HFFc6 (cell line): ENCODE measurements at places on chromosomes 5 and 9. TPM values are rescaled to one million over a fixed set of nuclear protein-coding genes. Genes with fewer than 3 reads are reported as not detected.

PCDHGC3 gene
- 122 to 155 TPM (median 144 TPM) in 3 replicates for total RNA-seq

DNA sequence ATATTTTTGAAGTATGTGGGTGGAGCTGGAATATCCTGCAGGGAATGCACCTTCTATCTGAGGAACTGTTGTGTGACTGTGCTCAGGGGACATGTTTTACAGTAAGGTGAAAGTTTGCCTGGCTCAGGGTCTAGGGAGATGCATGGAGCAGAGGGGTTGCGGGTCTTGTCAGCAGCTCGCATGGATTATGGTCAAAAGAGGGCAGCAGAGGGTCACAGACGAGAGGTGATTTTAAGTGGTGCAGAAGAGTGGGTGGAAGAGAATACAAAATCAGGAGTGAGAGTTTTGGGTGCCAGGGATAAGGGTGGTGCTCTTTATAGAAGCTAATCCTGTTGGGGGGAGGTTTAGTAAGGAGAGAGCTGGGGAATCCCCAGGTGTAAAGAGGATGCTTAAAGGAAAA lies 53.5 kb upstream of the GRIN3A start:
- no peak for DNase-seq

PPIC gene
- 49.7 to 71.3 TPM (median 64.4 TPM) in 3 replicates for total RNA-seq

SLC25A2 gene
- 0.17 TPM in 1 of 3 replicates, not detected in the others for total RNA-seq

GRCh38 chr5:67238191-67238590 lies 41.6 kb upstream of the CD180 start:
- DNase-seq = peak; percentile 58

DNA sequence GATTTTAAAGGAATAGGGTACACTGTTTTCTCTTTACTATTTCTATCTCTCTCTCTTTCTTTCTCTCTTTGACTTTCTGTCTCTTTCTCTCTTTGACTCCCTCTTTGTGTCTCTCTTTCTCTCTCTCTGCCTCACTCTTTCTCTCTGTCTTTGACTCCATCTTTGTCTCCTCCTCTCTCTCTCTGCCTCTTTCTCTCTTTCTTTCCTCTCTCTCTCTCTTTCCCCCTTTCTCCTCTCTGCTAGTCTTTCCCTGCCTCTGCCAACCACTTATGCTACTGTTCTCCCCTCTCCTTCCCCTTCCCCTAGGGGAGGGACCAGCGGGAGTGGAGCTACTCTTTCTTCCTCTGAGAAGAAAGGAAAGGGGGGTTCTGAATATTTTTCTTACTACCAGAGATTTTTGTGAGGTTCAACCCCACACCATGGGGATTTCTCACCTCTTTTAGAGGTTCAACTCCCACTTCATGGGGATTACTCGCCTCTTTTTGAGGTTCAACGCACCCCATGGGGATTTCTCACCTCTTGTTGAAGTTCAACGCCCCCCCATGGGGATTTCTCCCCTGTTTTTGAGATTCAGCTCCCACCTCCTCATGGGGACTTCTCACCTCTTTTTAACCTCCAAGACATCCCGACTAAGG lies 309.9 kb downstream of the NR3C1 start:
- DNase-seq = no peak

DNA sequence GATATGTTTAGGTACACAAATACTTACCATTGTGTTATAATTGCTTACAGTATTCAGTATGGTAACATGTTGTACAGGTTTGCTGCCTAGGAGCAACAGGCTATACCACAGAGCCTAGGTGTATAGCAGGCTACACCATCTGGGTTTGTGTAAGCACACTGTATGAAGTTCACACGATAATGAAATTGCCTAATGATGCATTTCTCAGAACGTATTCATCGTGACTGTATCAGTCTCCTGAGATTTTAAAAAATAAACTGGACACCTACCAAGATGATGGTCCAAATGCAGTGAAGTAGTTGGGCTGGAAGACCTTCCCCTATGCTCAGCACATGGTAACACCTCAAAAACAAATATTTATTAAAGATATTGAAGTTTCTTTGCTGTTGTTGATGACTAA lies 103.3 kb upstream of the NFIB start:
- no peak for DNase-seq

GRCh38 chr9:9771314-9771713 lies 841.5 kb downstream of the PTPRD start:
- no peak for DNase-seq

- no peak for DNase-seq
These were observed 8.0 kb downstream of the CEP72 start for GRCh38 chr5:620152-620551.

GRCh38 chr5:1085391-1085790 lies 26.5 kb downstream of the SLC12A7 start:
- DNase-seq = no peak

ADAMTSL1 gene
- 37.3 to 94.9 TPM (median 50.1 TPM) in 3 replicates for total RNA-seq

- DNase-seq = no peak
These were observed 20.7 kb downstream of the TNFSF8 start for GRCh38 chr9:114909661-114910060.

DNA sequence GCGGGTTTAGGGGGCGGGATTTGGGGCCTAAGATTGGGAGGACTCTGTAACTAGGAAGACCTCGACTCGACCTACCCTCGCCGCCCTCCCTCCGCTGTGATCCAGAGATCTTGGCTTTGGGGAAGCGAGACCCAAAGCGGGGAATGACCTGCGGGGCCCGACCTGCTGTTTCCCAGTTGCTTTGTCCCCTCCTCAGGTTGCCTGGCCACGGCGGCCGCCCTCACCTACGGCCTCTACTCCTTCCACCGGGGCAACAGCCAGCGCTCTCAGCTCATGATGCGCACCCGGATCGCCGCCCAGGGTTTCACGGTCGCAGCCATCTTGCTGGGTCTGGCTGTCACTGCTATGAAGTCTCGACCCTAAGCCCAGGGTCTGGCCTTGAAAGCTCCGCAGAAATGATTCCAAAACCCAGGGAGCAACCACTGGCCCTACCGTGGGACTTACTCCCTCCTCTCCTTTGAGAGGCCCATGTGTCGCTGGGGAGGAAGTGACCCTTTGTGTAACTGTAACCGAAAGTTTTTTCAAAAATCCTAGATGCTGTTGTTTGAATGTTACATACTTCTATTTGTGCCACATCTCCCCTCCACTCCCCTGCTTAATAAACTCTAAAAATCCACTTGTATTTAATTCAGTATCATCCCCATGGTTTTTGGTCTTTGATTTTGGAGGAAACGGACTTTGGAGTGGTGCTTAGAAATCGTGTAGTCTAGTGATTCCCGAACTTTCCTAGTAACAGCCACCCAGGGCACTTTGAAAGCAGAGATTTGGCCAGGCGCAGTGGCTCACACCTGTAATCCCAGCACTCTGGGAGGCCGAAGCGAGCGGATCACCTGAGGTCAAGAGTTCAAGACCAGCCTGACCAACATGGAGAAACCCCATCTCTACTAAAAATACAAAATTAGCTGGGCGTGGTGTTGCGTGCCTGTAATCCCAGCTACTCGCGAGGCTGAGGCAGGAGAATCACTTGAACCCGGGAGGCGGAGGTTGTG lies 878 bp downstream of the HIGD2A start:
- no peak for DNase-seq

- DNase-seq = no peak
These were observed 620.5 kb upstream of the SEMA6A start for GRCh38 chr5:117195076-117195475.

DNA sequence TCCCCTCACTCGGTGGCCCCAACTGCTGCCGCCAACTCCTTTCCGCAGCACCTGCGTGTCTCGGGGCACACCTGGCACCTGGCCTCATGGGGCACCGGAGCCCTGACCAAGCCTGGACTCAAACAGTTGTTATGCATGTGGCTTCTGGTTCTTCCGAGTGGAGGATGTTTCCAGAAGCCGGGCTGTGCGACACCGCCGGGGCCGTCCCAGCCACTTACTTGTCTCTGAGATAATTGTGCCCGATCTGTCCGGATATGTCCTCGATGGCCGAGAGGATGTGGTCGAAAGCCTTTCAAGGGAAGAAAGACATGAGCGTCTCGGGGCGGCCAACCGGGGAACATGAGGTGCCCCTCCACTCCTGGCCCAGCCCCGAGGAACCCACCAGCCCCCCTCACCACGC lies 38.4 kb downstream of the EXOC3 start:
- DNase-seq = no peak

- no peak for DNase-seq
These were observed 98.5 kb upstream of the RUFY1 start for GRCh38 chr5:179451828-179452196.

DNA sequence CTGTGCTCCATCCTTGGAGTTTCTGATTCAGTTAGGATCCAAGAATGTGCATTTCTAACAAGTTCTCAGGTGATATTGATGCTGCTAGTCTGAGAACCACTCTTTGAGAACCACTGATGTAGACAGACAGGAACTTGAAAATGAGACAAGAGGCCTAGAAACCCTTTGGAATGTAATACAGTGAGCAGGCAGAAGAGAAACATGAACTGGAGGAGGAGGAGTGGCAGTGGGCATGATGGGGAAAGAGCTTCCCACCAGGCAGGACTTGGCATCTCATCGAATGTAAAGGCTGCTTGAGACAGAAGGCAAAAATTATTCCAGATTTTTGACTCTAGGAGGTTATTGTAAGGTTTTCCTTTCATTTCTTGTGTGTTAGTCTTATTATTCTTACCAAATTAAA lies 295.8 kb upstream of the SGCD start:
- no peak for DNase-seq

DNA sequence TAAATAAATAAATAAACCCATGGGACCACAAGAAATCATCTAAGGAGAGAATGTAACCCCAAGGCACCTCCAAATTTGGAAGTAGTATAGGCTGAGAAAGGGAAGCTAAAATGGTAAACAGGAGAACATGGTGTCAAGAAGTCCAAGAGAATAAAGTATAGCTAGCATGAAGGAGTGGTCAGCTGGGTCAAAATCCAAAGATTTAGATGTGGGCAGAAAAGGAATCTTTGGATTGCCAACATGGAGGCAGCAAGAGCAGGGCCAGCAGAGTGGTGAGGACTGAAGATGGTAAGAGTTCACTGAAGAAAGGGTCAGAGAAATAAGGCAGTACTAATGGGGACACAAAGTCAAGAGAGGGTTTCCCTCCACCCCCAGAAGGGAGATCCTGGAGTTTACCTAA lies 53.0 kb downstream of the TSSK1B start:
- no peak for DNase-seq

- DNase-seq = no peak
These were observed 250.2 kb downstream of the CYLC2 start for GRCh38 chr9:103245369-103245768.

DNA sequence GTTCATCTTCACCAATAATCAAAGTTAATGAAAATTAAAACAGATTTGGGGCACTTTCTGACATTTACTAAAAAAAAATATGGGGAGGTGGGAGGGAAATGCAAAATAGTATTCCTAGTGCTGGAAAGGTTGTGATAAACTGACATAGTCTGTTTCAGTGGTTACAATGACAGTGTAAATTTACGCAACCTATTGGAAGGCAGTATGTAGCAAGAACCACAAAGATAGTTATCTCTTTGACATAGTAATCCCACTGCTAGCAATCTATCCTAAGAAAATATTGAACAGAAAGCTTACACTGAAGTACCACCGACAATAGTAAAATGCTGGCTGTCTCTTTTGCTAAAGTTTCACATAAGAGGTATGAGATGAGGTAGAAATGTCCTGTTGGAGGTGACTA lies 15.1 kb upstream of the EPB41L4B start:
- DNase-seq = no peak

DNA sequence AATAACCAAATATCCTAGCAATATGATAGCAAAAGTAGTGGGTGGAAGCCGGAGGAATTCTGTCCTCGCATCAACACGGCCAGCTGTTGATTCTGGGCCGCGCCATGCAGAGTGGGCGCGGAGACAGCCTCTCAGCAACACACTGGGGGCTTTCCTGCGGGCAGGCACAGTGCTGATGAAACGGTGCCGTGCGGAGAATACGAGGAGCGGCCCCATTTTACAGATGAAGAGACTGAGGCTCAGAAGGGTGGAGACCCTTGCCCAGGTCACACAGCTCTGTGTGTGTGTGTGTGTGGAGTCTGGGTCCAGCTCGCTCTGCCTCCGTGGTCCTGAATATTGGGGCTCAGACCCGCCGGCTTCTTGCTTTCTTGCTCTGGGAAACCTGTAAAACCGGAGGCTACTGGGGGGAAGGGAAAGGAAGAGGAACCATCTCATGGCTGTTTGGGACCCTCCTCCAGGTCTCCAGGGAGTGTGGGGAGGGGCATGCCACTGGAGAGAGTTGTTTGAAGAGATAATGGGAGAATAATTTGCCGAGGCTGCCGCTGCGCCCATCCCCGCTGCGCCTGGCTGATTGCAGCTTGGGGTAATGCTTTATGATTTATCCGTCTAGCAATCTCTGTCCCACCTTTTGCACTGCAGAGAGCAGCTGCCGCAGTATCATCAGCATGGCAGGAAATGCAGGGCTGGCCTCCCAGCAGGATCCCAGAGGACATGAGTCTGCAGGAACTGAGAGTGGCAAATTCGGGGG lies 36.6 kb downstream of the NCS1 start:
- no peak for DNase-seq

C9orf78 gene
- 48.5 to 57.2 TPM (median 51.4 TPM) in 3 replicates for total RNA-seq

- DNase-seq = no peak
These were observed 18.7 kb downstream of the RMI1 start for GRCh38 chr9:83999141-83999918.

GRCh38 chr5:6704361-6704851 lies 8.8 kb upstream of the TENT4A start:
- peak; percentile 93 for DNase-seq

GRCh38 chr9:6616951-6617602 lies 28.5 kb downstream of the GLDC start:
- no peak for DNase-seq

DNA sequence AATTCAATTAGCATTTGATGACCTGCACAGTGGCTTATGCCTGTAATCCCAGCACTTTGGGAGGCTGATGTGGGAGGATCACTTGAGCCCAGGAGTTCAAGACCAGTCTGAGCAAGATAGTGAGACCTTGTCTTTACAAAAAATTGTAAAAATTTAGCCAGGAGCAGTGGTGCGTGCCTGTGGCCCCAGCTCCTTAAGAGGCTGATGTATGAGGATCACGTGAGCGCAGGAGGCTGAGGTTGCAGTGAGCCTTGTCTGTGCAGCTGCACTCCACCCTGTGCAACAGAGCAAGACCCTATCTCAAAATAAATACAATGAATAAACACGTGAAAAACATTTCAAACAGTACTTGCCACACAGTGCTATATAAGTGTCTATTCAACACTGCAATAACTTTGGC lies 4.2 kb downstream of the ABCA1 start:
- DNase-seq = no peak

MEIKIN gene
- not detected in 2 replicates for total RNA-seq
